Panc1 (cell line): ENCODE measurements at places on chromosomes 4 and X. TPM values are rescaled to one million over a fixed set of nuclear protein-coding genes. Genes with fewer than 3 reads are reported as not detected.

Gene FAT4
- total RNA-seq, result 11.8 TPM

- no peaks in the 10 kb centered on the region for H3K4me1 ChIP-seq
- no peak overlapping the region for H3K4me3 ChIP-seq
- H3K27ac ChIP-seq, result no peak overlapping the region
- no peaks in the 10 kb centered on the region for H3K27me3 ChIP-seq
Observed at GRCh38 chr4:22869235-22869634, 176.5 kb downstream of the GBA3 start.

GRCh38 chr4:149409146-149409545 is 406.5 kb downstream of the IQCM start:
- no peak overlapping the region for H3K4me3 ChIP-seq
- no peak overlapping the region for H3K27ac ChIP-seq
- H3K36me3 ChIP-seq, result no peaks in the 10 kb centered on the region
- H3K27me3 ChIP-seq, result no peaks in the 10 kb centered on the region
- DNase-seq, result no peak

DNA sequence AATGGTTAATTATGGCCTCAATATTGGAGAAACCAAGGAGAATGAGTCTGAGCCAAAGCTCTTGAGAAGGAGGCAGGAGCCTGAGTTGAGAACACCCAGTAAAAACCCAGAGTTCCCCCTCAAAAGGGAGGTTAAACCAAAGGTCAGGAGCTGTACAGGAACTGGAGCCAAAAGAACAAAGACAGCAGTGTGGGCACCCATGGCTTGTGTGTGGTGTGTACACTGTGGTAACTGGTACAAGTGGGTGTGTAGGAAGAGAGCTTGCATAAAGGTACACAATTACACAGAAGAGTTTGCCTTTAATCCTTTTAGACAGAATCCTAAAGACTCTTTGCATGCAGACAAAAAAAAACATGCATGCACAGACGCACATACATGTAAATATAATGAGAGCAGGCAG is 87.1 kb downstream of the IGSF1 start:
- H3K27ac ChIP-seq, result no peak overlapping the region
- no peak overlapping the region for H3K4me3 ChIP-seq
- H3K4me1 ChIP-seq, result no peaks in the 10 kb centered on the region
- no peaks in the 10 kb centered on the region for H3K27me3 ChIP-seq

- no peaks in the 10 kb centered on the region for H3K27me3 ChIP-seq
- no peaks in the 10 kb centered on the region for H3K4me1 ChIP-seq
- H3K4me3 ChIP-seq, result no peak overlapping the region
- no peak for DNase-seq
Observed at GRCh38 chr4:90419124-90419711, 292.0 kb downstream of the CCSER1 start.

DNA sequence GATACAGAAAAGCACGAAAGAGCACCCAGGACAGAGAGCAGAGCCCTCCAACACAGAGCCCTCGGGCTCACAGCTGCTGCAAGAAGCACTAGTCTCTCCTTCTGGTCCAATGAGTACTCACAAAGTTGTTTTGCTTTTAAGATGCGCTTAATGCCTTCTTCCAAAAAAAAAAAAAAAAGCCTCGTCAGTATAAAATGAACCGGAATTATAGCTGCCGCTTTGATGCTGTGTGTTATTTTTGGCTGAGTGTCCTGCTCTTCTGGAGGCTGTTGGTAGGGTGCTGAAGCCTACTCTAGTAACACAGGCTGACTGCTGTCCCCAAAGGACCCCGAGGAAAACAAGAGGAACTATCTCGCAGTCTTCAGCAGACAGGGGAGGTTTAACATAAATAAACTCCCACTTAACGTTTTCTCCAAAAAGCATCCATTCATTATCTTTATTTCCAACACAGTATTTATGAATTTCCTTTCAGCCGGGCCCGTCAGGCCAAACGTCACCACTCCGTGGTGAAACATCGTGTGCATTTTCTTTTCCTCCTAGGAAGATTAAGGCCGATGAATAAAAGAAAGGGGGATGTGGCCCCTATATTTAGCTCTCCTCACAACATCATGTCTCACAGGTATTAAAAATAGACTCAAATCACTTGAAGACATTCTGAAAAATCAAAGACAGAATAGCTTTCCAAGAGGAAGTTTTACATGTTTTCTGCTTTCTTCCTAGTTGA is 213.7 kb upstream of the PPARGC1A start:
- H3K4me1 ChIP-seq, result no peaks in the 10 kb centered on the region
- H3K4me3 ChIP-seq, result no peak overlapping the region
- DNase-seq, result no peak

DNA sequence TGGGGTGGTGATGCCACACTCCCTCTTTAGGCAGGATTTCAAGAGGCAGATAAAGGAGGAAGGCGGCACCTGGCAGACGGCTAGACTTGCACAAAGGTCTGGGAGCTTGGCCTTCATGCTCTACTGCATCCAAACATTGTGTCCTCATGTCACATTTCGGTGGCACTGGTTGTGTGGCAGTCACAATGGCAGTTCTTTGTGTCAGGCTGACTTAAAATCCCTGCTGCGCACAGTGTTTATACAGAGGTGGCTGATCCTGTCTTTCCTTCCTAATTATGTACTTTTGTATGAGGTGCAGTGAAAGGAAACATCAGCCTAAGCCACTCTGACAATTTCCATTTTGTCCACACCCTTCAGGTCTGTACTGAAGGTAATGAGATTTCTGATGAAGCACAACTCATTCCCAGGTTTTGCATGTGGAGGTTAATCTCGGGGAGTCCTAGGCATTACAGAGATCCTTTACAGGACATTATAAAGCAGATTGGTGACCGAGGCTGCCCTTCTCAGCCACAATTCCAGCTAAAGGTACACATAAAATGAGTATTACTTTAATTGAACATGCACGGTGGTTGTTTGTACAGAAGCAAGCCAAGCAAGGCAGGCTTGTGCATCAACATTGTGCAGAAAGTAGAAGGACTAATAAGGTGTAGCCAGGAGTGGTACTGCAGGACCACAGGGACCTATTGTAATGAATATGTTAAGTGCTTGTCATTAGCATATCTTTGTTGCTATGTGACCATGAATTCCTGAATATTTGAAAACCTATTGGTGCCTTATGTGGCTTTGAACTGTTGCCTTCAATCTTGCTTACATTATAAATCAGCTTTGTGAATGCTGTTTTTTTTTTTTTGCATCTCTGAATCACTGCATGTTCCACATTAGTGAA is 147.6 kb downstream of the STK32B start:
- no peaks in the 10 kb centered on the region for H3K27me3 ChIP-seq
- no peak for DNase-seq
- H3K27ac ChIP-seq, result no peak overlapping the region
- H3K4me1 ChIP-seq, result no peaks in the 10 kb centered on the region
- no peak overlapping the region for H3K4me3 ChIP-seq

DNA sequence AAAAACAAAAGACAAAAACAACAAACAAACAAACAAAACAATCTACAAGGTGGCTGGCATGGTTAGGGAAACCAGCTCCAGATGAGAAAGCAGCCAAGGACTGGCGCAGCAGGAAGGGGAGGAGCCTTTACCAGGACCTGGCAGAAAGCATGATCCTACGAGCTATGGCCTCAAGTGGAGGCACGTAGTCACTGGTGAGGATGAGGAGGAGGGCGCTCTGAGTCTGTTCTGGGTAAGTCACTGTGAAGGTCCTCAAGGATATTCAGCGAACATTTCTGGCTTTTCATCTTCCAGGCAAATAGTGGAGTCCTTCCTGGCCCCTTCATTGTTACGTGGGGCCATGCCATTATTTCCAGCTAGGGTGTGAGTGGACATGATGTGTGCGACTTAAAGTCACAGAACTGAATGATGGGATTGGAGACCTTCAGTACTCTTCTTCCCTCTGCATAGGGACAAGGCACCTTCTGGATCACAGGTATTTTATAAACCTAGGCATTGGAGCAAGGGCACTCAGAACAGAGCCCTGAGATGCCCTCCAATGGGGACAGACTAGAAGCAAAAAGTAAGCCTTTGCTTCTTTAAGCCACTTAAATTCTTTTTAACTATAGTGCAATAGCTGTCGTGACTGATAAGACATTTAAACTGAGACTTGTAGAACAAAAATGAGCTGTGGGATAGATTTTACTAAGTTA is 771.3 kb downstream of the RAB28 start:
- no peak for DNase-seq
- no peaks in the 10 kb centered on the region for H3K27me3 ChIP-seq
- H3K27ac ChIP-seq, result no peak overlapping the region
- H3K4me1 ChIP-seq, result no peaks in the 10 kb centered on the region

Gene VSIG1
- total RNA-seq, result not detected

- no peaks in the 10 kb centered on the region for H3K27me3 ChIP-seq
- no peaks in the 10 kb centered on the region; the same call in 1 of the 2 replicates for H3K4me1 ChIP-seq
- no peak overlapping the region; the same call in 1 of the 2 replicates for H3K27ac ChIP-seq
- H3K4me3 ChIP-seq, result no peak overlapping the region
- H3K36me3 ChIP-seq, result no peaks in the 10 kb centered on the region
Observed at GRCh38 chr4:83075311-83076095, 39.0 kb downstream of the PLAC8 start.

DNA sequence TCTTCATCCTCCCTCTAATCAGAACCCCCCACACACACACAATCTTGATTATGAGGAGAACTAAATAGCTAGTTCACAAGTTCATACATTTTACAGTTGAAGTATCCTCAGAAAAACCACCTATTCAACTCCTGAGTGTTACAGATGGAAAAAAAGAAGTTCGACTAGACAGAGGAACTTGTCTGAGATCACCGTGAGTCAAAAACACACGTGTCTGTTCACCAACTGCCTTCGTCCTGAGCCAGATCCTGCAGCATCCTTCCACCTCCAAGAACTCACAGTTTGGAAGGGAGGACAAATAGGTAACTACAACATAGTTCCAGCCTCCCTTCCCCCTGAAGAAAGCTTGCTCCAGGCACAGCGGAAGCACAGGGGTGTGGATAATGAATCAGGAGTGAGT is 19.0 kb upstream of the IRAK1 start:
- H3K4me1 ChIP-seq, result no peaks in the 10 kb centered on the region
- no peak overlapping the region for H3K4me3 ChIP-seq
- H3K36me3 ChIP-seq, result no peaks in the 10 kb centered on the region; the same call in 1 of the 2 replicates
- no peaks in the 10 kb centered on the region for H3K27me3 ChIP-seq
- H3K27ac ChIP-seq, result no peak overlapping the region

- H3K27me3 ChIP-seq, result no peaks in the 10 kb centered on the region
- no peak overlapping the region for H3K27ac ChIP-seq
- H3K4me1 ChIP-seq, result no peaks in the 10 kb centered on the region
Observed at GRCh38 chr4:163949976-163950601, 455.6 kb downstream of the TMA16 start.

Gene ZNF732
- total RNA-seq, result not detected

- no peak overlapping the region for H3K4me3 ChIP-seq
- H3K27me3 ChIP-seq, result no peaks in the 10 kb centered on the region
- no peaks in the 10 kb centered on the region for H3K4me1 ChIP-seq
- H3K36me3 ChIP-seq, result no peaks in the 10 kb centered on the region
Observed at GRCh38 chr4:15144249-15144966, 142.1 kb downstream of the CPEB2 start.

DNA sequence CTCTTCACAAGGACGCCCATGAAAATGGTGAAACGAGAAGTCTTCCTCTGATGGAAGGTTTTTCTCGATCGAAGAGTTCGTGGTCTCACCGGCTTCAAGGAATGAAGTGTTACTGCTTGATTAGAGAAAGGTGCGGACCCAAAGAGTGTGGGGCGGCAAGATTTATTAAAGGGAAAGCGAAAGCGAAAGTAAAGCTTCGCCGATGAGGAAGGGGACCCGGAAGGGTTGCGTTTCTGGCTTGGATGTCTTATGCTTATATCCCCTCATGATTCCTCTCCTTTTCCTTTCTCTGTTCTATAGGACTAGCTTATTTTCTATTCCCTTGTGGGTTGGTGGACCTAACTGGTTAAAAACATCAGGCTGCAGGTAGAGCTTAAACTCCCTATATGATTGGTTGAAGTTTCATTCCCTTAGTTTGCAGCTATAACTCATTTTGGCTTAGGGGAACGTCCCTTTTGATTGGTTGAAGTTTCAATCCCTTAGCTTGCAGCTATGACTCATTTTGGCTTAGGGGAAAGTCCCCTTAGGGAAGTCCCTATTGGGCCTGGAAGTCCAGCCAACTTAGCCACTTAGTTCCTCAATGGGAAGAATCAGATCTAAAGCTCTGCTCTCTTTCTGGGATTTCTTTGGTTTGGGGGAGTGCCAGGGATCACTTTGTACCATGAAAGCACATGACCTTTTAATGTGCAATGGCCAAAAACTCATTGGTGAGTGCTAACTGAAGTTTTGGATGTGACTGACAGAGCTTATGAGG is 1025.0 kb upstream of the PCDH10 start:
- H3K27me3 ChIP-seq, result no peaks in the 10 kb centered on the region
- H3K4me3 ChIP-seq, result peak overlapping the region; percentile 55
- DNase-seq, result peak; percentile 13
- H3K4me1 ChIP-seq, result no peaks in the 10 kb centered on the region
- no peaks in the 10 kb centered on the region for H3K36me3 ChIP-seq
- H3K27ac ChIP-seq, result peak overlapping the region; percentile 80

Gene ARMCX5
- 23.2 TPM for total RNA-seq
